ENCODE measurements at places on chromosomes 3 and 15.

GRCh38 chr3:196558476-196558875 is 9.9 kb downstream of the WDR53 start:
- DNase-seq: no peak

DNA sequence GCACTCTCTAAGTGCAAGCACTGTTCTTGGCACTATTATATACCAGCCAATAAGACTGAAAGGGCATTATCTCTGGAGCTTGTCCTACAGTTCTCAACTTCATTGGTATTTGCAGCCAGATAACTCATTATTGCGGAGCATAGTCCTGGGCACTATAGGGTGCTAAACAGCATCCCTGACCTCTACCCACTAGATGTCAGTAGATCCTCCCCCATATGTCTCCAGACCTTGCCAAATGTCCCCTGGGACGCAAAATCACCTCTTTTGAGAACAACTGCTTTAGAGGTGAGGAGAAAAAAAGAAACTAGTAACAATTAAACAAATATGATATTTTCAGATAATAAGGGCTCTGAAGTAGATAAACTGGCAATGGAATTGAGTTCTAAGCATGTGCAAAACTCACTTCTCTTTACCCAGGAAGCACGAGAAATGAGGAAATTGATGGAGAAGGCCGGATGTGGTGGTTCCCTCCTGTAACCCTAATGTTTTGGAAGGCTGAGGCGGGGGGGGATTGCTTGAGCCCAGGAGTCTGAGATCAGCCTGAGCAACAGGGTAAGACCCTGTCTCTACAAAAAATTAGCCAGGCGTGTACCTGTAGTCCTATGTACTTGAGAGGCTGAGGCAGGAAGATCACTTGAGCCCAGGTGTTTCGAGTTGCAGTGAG is 61.4 kb downstream of the FRMD4B start:
- peak; percentile 56 for DNase-seq

- peak; percentile 67 for DNase-seq
These were observed 64.8 kb downstream of the BOC start for GRCh38 chr3:113275929-113276750.

DNA sequence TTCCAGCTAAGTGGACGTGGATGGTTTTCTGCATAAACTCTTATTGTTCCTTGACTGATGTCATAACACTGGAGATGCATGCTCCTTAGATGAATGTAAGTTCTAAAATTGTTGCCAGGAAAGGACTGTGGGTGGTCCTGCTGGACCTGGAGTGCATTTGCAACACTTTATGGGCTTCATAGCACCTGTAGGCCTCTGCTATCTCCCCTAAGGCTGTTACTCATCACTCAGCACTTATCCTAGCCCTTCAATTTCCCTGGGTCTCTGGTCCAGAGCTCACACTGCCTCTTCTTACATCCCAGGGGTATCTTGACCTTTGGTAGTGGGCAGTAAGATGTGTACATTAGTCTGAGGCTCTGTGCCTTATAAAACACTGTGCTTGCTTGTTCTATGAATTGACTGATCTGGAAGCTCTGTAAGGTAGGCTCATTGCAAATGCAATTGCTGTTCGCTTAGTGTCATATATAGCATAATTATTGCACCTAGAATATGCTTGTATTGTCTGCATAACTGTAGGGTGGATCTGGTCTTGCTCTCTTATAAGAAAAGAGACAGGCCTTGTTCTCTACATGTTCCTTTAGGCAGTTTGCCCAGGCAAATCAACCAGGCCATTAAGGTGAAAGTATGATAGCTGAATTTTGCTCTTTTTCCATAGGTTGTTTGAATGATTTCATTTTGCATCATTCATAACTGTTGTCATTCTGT is 35.8 kb downstream of the SLCO3A1 start:
- no peak for DNase-seq

GRCh38 chr3:69855436-69856162 is 116.3 kb downstream of the MITF start:
- peak; percentile 11 for DNase-seq

- peak; percentile 45 for DNase-seq
These were observed 24.3 kb downstream of the LRRC2 start for GRCh38 chr3:46541835-46542234.

DNA sequence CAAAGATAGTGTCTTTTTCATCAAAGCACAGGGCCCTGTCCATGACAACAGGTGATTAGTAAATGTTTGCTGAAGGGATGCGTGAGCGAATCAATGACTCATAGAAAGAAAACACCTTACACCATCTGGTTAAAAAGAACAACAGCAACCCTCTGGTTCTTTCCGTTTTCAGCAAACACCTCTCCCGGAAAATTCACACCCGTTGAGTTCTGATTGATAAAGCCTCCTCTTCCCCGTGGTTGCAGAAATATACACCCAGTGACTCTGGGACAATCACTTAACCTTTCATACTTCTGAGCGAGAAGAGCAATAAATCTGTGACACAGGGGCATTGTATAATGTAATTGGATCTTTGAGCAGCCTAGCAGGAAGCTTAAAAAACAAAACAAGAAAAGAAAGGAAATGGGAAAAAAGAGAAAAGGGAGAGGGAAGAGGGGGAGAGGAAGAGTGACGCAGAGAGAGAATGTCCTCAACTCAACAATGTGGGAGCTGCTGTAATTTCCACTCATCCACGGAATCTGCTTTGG is 37.6 kb downstream of the ADAMTS9 start:
- DNase-seq: no peak

- DNase-seq: no peak
These were observed 55.4 kb downstream of the RARB start for GRCh38 chr3:25483456-25483855.

DNA sequence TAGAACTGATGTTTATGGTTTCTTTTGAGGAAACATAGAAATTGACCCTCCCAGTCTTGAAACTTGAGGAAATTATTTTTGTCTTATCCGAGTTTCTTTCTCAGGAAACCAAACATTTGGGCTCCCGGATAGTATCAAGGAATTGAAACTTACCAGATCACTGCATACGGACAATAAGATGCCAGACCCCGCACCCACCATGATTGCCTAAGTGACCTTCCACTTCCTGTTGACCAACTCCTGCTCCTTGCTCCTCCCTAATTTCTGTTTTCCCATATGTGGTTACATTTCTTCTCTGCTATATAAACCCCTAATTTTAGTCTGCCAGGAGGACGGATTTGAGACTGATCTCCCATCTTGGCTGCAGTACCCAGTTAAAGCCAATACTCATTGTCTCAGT is 118.4 kb upstream of the TPRG1 start:
- no peak for DNase-seq

DNA sequence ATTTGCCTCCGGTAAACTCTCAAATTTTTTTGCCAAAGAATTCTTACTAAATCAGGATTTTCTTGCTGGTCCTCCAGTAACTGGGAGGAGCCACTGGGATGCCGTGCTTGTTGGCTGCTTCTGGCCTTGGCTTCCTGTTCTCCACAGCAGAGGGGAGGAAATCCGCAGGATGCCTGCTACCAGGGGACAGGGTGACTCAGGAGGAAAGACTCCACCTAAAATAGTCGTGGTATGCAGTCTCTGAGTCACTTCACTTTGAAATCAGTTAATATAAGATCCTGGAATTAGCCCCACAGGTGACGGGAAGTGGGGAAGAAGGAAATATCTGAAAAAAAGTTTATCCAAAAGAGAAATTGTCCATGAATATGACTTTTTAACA is 6.5 kb upstream of the TM4SF18 start:
- DNase-seq: no peak

DNA sequence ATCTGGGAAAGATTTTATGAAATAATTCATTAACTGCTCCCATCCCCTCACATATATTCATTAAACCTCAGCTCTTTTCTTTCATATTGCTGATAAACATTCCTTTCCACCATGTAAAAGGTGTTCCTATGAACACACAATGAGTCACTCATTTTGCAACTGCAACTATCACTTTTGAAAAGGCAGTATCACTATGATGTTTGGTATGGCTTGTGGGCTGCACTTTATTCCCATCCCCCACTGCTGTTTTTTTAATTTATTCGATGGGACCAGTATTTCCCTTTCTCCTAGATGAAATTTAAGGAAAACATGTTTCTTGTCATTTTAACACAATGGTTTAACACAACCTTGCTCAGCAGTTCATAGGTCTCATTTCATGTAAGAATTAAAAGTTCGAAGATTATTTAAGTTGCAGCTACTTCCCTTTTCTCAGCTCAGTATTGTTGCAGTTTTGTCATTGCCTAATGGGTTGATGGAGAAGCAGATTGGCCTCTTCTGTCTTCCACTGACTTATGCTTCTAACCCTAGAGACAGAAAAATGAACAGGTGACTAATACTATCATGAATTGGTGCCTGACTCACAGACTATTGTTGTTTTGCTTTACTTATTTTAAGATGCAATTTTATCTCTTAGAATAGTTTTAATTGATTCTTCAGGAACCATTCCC is 280.3 kb downstream of the ZPLD1 start:
- DNase-seq: no peak

GRCh38 chr3:105362021-105362665 is 4.6 kb upstream of the ALCAM start:
- DNase-seq: no peak

GRCh38 chr3:101203411-101203810 is 117.0 kb downstream of the IMPG2 start:
- DNase-seq: no peak

GRCh38 chr3:3906171-3906570 is 106.9 kb downstream of the LRRN1 start:
- DNase-seq: no peak

GRCh38 chr3:58659051-58659675 is 7.4 kb downstream of the FAM3D start:
- peak; percentile 40 for DNase-seq

DNA sequence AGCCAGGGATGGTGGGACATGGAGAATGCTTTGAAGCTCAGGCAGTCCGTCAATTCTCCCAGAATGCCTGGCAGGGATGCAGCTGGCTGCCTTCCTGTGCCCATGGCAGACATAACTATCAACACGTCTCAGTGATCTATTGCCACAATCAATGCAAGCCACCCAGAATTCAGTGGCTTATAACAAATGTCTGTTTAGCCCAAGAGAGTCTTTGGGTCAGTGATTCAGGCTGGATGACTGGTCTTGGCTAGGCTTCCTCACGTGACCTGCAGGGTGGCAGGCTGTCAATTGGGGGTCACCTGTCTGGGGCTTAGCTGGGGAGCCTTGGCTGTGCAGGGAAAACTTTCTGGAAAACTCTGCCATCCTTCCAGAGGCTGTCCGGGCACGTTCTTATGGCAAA is 213.1 kb upstream of the LRRFIP2 start:
- DNase-seq: no peak

DNA sequence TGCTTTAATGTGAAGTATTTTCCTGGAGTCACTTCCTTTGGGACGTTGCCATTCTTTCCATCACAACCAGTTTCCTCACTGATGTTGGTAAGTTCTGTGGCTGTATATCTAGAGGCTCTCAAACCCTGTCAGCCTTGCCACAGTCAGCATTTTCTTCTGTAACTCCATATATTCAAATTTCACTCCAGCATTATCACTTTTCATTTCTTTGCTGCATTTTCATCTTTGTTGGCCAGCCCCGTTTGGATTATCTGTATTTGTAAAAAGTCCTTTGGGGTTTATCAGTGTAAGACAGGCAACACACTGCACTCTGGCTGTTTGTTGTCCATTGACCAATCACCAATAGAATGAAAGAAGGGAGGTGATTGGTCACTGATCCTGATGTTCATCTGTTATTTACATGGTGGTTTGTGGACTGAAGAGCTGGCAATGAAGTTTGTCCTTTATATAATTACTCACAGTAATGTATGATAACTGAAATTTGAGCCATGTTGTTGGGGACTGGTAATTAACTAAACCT is 20.3 kb downstream of the GMPS start:
- DNase-seq: no peak

DNA sequence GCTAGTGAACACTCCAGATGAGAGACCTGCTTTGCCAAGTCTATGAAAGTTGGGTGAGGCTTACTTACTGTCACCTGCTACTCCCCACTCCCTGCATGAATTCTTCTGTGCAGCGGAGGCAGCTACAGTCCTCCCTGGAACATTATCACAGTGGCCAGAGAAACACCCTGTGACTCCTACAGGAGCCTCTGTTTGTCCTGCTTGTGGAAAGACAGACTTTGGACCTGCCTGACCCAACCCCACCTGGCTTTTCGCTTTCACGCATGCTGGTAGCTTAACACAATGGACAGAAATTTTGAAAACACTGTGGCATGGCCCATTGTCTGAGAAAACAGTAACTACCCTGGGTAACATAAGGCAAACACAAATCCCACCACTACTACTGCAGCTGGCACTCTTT is 1565.5 kb upstream of the CADM2 start:
- DNase-seq: no peak

- DNase-seq: no peak
These were observed 344.8 kb downstream of the CNTN3 start for GRCh38 chr3:74269689-74270088.

- DNase-seq: no peak
These were observed 20.9 kb downstream of the KAT2B start for GRCh38 chr3:20060974-20061685.

- no peak for DNase-seq
These were observed 516.3 kb upstream of the CADM2 start for GRCh38 chr3:84442533-84442932.

GRCh38 chr3:905217-905616 is 187.6 kb upstream of the CNTN6 start:
- no peak for DNase-seq

- DNase-seq: no peak
These were observed 466.1 kb downstream of the EDEM1 start for GRCh38 chr3:5653426-5654143.
